ENCODE measurements at places on chromosomes 2 and 18. TPM values are rescaled to one million over a fixed set of nuclear protein-coding genes. Genes with fewer than 3 reads are reported as not detected.
A peak's percentile ranks its signal among the peaks of the same experiment; 100 is the strongest.

Gene SERPINB5
- total RNA-seq, result 0.23 TPM

Gene C2orf92
- 5.2 TPM for total RNA-seq

Gene ITPRIPL1
- total RNA-seq, result 16.1 TPM

- no peak for DNase-seq
- no peak overlapping the region for H3K4me3 ChIP-seq
- no peaks in the 10 kb centered on the region for H3K4me1 ChIP-seq
- no peak overlapping the region for H3K27ac ChIP-seq
- no peaks in the 10 kb centered on the region for H3K27me3 ChIP-seq
Observed at GRCh38 chr2:45332094-45332493, 279.0 kb downstream of the SRBD1 start.

GRCh38 chr2:180979749-180980105 is 678 bp upstream of the UBE2E3 start:
- H3K27me3 ChIP-seq, result no peaks in the 10 kb centered on the region
- peaks cover 8% of the 10 kb centered on the region for H3K4me1 ChIP-seq
- no peak for DNase-seq
- H3K27ac ChIP-seq, result peak overlapping the region; percentile 61
- H3K36me3 ChIP-seq, result no peaks in the 10 kb centered on the region
- peak overlapping the region; percentile 53 for H3K4me3 ChIP-seq

GRCh38 chr2:235564066-235564465 is 70.2 kb downstream of the AGAP1 start:
- H3K36me3 ChIP-seq, result no peaks in the 10 kb centered on the region
- no peak overlapping the region for H3K4me3 ChIP-seq
- no peak for DNase-seq
- no peak overlapping the region for H3K27ac ChIP-seq
- no peaks in the 10 kb centered on the region for H3K27me3 ChIP-seq
- H3K4me1 ChIP-seq, result no peaks in the 10 kb centered on the region

Gene DNAJB2
- 26.3 TPM for total RNA-seq

DNA sequence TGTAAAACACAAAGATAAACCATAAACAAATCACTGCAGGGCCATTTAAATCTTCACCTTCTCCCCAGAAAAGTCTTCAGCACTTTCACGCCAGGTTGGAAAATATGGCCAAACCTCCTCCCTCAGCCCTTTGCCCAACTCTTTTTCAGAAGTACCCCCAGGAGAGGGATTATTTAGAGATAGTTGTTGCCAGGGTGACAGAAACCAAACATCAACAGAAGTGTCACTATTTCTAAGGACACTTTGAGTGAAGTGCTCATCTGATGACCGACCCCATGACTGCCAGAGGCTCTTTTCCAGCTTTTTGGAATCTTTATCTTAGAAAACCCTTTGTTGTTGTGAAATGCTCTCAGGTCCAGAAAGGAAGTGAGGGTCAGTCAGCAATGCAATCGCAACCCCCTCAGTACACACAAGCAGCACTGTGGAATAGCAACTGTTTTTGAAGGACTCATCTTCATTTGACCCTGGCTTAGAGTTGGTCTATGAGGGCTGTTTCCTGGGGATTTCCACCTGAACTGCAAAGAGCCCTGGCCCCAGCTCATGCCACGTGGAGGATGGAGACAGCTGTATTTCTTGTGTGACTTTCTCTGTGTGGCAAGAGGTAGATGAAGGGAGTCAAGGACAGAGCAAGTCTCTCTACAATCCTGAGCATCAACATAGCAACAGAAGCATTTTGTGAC is 114.0 kb upstream of the STON1 start:
- DNase-seq, result no peak
- peaks cover 5% of the 10 kb centered on the region for H3K4me1 ChIP-seq
- H3K27me3 ChIP-seq, result no peaks in the 10 kb centered on the region
- H3K36me3 ChIP-seq, result no peaks in the 10 kb centered on the region

- no peak for DNase-seq
- no peaks in the 10 kb centered on the region for H3K27me3 ChIP-seq
- no peaks in the 10 kb centered on the region for H3K36me3 ChIP-seq
- no peak overlapping the region for H3K4me3 ChIP-seq
- H3K4me1 ChIP-seq, result peaks cover 26% of the 10 kb centered on the region
Observed at GRCh38 chr18:46411191-46411828, 245.7 kb downstream of the LOXHD1 start.

- H3K27me3 ChIP-seq, result no peaks in the 10 kb centered on the region
- no peaks in the 10 kb centered on the region for H3K4me1 ChIP-seq
- H3K4me3 ChIP-seq, result no peak overlapping the region
Observed at GRCh38 chr2:233413559-233414272, 59.4 kb downstream of the DGKD start.

Gene BARD1
- total RNA-seq, result 32.3 TPM

Gene AKAIN1
- total RNA-seq, result not detected

Gene ATP6V1C2
- 0.74 TPM for total RNA-seq

GRCh38 chr2:80326214-80326613 is 21.7 kb upstream of the LRRTM1 start:
- H3K27ac ChIP-seq, result no peak overlapping the region
- H3K4me1 ChIP-seq, result peaks cover 17% of the 10 kb centered on the region
- H3K27me3 ChIP-seq, result peaks cover 16% of the 10 kb centered on the region
- H3K36me3 ChIP-seq, result no peaks in the 10 kb centered on the region
- DNase-seq, result no peak

Gene CLIP4
- total RNA-seq, result not detected

GRCh38 chr2:168355121-168355520 is 101.0 kb upstream of the CERS6 start:
- DNase-seq, result no peak
- H3K4me1 ChIP-seq, result peaks cover 10% of the 10 kb centered on the region
- H3K4me3 ChIP-seq, result no peak overlapping the region
- H3K36me3 ChIP-seq, result no peaks in the 10 kb centered on the region

DNA sequence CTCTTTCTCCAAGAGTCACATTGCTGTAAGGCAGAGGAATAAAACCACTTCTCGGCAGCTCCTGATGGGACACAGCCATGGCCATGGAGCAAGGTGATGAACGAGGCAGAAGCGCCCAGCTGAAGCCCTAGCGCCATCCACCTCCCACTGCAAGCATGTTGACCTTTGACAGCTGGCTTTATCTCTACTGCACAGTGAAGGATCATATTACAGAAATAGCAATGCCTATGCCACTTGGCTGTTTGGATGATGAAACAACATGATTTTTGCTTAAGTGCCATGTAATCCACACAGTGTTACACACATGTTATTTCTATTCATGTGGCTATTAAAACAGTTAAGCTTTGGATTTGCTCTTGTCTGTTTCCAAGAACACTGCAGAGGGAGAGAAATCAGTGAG is 167.7 kb downstream of the VAPA start:
- no peak overlapping the region for H3K27ac ChIP-seq
- H3K27me3 ChIP-seq, result no peaks in the 10 kb centered on the region
- H3K36me3 ChIP-seq, result no peaks in the 10 kb centered on the region
- no peak overlapping the region for H3K4me3 ChIP-seq
- H3K4me1 ChIP-seq, result no peaks in the 10 kb centered on the region

Gene CHRNA1
- total RNA-seq, result not detected

Gene MLPH
- total RNA-seq, result 17.0 TPM

DNA sequence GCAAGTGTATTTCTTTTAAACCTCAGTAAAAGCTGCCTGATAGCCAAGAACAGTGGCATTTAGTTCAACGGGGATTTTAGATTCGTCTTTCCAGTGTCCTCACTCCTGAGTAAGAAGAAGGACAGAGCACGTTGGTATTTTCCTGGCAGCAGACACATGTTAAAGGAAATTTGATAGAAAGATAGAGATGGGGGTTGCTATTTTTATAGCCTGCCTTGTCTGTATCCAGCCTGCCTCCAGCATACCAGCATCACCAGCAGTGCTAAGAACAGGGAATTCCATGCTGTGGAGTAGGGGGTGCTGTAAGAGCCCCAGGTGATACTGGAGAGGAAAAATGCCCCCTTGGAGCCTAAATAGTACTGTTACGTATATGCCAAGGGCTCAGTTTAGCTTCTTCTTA is 1.1 kb upstream of the SMYD1 start:
- H3K4me3 ChIP-seq, result no peak overlapping the region
- H3K27ac ChIP-seq, result no peak overlapping the region
- H3K36me3 ChIP-seq, result no peaks in the 10 kb centered on the region

DNA sequence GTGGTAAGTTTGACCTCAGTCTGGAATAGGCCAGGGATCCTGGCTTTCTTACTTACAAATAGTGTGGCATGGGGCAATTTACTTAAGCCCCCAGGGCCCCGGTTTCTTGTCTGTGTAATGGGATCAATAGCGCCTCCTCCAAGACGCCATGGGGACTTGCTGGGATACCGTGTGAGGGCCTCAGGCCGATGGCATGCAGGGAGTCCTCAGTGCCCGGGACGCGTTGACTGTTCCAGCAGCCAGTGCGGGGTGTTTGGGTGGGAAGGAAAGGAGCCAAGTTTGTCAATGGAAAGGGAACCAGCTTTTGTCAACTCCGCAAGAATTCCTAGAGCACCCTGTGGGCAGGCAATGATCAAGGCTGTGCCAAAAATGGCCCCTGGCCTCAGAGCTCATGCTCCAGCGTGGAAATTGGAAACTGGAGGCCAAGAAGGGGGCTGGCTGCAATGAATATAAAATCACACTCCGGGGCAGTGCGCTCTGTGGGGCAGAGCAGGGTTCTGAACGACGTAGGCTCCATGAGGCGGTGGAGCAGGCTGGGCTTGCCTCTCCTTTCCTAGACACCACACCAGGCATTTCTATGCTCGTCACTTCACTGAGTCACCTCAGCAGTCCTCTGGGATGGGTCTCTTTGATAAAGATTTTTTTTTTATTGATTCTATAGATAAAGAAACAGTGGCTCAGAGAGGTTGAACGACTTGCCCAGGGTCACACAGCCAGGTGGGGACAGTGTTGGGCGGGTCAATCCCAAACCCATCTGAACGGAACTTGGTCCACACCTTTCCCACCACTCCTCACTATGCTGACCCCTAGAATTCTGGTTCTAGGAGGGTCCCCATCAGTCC is 56.7 kb upstream of the ASAP2 start:
- no peak for DNase-seq
- H3K4me1 ChIP-seq, result no peaks in the 10 kb centered on the region
- H3K27me3 ChIP-seq, result peaks cover 2% of the 10 kb centered on the region
- H3K36me3 ChIP-seq, result no peaks in the 10 kb centered on the region
- H3K4me3 ChIP-seq, result no peak overlapping the region

- H3K27me3 ChIP-seq, result no peaks in the 10 kb centered on the region
- no peaks in the 10 kb centered on the region for H3K4me1 ChIP-seq
- no peaks in the 10 kb centered on the region for H3K36me3 ChIP-seq
- no peak overlapping the region for H3K27ac ChIP-seq
- DNase-seq, result no peak
- H3K4me3 ChIP-seq, result no peak overlapping the region
Observed at GRCh38 chr2:20474757-20475566, 28.1 kb downstream of the RHOB start.

Gene FSHR
- total RNA-seq, result not detected

GRCh38 chr18:44924785-44925499 is 244.3 kb downstream of the SETBP1 start:
- no peaks in the 10 kb centered on the region for H3K4me1 ChIP-seq
- H3K27me3 ChIP-seq, result no peaks in the 10 kb centered on the region
- H3K4me3 ChIP-seq, result no peak overlapping the region
- DNase-seq, result no peak
- no peak overlapping the region for H3K27ac ChIP-seq
- H3K36me3 ChIP-seq, result no peaks in the 10 kb centered on the region

DNA sequence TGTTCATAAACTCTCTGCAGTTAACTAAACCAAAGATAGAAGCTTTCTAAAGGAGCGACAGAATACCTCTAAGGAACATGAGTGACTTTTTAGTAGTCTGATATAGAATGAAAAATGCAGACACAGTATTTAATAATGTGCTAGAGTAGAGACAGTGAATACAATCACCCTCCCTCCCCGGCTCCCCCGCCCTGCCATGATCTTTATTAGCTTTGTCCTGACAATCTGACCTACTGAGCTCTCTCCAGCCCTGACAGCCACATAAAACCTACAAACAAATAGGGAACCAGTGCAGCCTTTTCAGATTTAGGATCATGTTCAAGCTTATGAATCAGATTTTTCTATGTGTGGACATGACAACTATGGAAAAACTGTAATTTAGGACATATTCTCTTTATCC is 777.6 kb upstream of the FANCL start:
- H3K27me3 ChIP-seq, result no peaks in the 10 kb centered on the region
- H3K36me3 ChIP-seq, result no peaks in the 10 kb centered on the region
- DNase-seq, result no peak
- H3K27ac ChIP-seq, result no peak overlapping the region
- no peak overlapping the region for H3K4me3 ChIP-seq

DNA sequence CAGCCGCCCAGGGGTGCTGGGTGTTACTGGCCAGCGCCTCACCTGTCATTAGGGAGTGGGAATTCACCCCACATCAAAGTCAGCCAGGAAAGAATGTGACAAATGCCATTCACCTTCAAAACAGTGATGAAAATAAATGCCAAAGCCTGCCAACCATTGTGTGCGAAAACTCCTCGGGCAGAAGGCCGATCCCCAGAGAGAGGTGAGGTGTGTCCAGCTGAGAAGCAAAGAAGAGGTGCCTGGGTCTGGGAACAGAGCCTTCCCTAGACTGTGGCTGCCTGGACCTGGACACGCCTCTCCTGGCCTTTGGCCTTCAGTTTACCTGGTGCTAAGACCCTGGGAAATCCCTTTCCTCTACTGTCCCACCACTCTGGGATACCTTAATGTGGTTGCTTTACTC is 142.7 kb downstream of the CYP26B1 start:
- no peaks in the 10 kb centered on the region for H3K27me3 ChIP-seq
- no peak overlapping the region for H3K27ac ChIP-seq
- H3K4me1 ChIP-seq, result no peaks in the 10 kb centered on the region
- no peaks in the 10 kb centered on the region for H3K36me3 ChIP-seq

DNA sequence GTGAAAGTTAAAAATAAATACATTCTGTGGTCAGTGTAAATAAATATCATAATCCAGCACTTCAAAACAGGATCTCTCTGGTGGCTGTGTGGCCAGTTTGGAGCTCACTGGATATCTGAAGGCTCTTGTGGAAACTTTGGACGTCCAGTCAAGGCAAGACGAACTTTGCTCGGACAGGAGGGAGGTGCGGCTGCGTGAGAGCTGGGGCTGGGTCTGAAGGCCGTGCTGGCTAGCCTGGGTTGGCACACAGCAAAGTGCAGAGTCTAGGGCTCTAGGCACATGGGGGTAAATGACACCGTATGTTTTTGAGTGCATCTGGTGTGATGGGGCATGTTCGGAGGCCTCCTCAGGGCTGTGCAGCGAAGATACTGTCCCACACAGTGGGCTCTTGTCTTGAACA is 78.9 kb upstream of the TXNDC2 start:
- no peak overlapping the region for H3K4me3 ChIP-seq
- no peaks in the 10 kb centered on the region for H3K36me3 ChIP-seq
- DNase-seq, result no peak

GRCh38 chr2:12890066-12890465 is 173.3 kb downstream of the TRIB2 start:
- no peaks in the 10 kb centered on the region for H3K27me3 ChIP-seq
- no peaks in the 10 kb centered on the region for H3K4me1 ChIP-seq
- no peak overlapping the region for H3K4me3 ChIP-seq
- no peak for DNase-seq

GRCh38 chr2:189152483-189152882 is 27.1 kb downstream of the COL5A2 start:
- no peak overlapping the region for H3K4me3 ChIP-seq
- H3K27me3 ChIP-seq, result no peaks in the 10 kb centered on the region
- H3K4me1 ChIP-seq, result no peaks in the 10 kb centered on the region
- H3K27ac ChIP-seq, result no peak overlapping the region

GRCh38 chr18:9914334-9914583 is 443 bp downstream of the VAPA start:
- DNase-seq, result no peak
- no peaks in the 10 kb centered on the region for H3K36me3 ChIP-seq
- peaks cover 6% of the 10 kb centered on the region for H3K4me1 ChIP-seq
- no peaks in the 10 kb centered on the region for H3K27me3 ChIP-seq
- peak overlapping the region; percentile 88 for H3K27ac ChIP-seq

Gene PID1
- 3.3 TPM for total RNA-seq

Gene ATP6V1B1
- total RNA-seq, result not detected

Gene IL1F10
- total RNA-seq, result not detected

All from H1 (cell line).